ENCODE measurements at places on chromosomes 7 and 10.
A peak's percentile ranks its signal among the peaks of the same experiment; 100 is the strongest.

GRCh38 chr7:99021941-99022560 lies 121.9 kb downstream of the SMURF1 start:
- no peak for DNase-seq

DNA sequence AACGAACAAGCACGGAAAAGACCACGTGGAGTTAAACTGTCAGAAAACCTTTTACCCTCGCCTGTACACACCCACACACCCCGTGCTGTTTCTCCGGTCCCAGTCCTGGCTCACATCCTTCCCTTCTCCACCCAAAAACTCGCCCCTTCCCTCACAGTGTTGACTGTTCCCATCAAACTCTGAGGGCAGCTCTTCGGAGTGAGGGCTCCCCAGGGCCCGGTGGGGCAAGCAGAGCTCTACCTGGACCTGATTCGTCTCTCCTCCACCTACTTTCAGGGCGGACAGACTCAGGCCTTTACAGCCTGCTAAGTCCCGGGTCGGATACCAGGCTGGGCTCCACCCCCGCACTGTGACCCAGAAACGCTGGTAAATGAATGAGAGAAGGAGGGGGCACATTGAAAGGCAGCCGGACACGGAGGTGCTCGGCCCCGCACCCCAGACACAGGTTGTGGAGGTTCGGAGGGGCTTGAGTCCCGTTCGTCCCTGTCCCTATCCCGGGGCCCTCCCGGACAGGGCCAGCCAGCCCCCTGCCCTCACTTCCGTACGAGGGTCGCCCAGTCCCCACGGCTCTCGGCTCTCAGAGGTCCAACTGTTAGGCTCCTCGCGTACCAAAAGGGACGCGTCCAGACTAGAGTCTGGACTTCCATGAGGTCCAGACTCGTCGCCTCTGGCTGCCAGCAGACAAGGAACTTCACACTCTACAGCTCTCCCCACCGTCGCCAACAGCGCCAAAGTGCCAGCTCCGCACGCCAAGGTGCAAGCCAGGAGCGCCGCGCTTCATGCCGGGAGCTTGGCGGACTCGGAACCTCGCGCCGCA lies 31.7 kb upstream of the ASL start:
- DNase-seq: peak; percentile 22

DNA sequence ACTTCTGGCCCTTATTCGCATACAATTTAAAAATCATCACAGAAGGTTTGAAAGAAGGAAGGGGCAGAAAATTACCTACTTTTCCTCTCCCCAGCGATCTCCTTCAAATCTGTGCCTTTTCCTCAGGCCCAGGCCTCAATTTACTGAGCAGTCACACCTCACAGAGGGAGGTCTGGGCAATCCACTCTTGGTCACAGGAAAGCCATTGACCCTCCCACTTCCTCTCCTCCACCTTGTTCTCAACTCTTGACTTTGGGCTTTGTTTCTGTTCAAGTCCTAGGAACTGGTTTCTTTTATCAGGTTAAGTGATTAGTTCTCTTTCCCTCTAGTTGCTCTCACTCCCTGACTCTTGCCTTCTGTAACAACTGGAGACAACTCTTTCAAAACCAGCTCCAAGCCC lies 37.0 kb upstream of the ATRNL1 start:
- no peak for DNase-seq

DNA sequence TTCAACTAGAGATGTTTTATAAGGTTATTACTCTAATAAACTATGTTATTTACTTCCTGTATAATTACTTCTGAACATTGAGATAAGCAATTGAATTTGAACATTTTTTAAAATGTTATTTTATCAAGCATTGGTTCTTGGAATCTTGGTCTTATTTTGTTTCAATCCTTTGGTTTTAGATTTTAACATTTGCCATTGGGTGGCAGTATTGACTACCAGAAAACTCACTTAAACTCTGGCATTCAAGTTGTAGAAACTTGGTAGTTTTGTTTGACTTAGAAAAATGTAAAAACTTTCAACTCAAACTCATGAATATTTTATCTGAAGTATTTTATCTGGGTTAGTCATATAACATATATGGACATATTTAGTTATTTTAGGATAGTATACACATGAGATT lies 48.1 kb downstream of the ATRNL1 start:
- DNase-seq: no peak

DNA sequence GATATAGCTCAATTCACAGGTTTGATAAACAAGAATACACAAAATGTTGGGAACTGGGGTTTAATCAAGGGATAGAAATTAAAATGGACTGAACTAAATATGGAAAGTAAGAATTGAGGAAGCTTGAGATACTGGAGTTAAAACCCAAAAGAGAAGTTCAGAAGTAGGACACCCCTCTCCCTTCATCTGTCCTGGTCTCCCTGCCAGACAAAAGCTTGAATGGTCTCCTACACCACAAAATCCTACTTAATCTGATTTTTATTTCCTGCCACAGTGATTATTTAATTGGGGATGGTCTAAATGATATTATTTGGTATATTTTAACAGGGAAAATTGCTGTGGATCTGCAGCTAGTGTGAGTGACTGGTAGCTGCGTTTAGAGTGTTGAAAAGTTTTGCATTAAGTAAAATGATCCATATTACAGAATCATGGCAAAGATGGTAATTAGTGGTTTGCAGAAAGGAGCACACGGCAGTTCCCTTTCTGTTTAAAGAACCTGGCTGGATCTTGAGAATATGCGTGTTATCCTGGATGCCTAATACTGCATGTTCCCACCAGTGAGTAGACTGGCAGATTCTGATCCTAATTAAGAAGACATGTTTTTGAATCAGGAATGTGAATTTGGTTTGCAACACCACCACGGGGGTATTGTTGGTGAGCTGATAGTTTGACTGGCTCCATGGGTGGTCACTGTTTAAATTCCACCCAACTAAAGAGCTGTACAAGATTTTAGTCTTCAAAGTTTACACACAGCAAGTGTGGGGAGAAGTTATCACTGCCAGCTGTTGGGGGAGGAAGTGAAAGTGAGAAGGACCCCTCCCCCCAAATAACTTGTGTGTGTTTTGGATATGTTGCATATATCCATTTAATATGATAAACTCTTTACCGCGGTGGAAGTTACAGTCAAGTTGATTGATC lies 5.5 kb downstream of the RBM20 start:
- DNase-seq: no peak

GRCh38 chr7:135538376-135538775 lies 19.3 kb upstream of the NUP205 start:
- no peak for DNase-seq

- DNase-seq: no peak
These were observed 520 bp upstream of the MICU1 start for GRCh38 chr10:72626444-72626754.

GRCh38 chr10:83274088-83274487 lies 865.2 kb upstream of the GHITM start:
- no peak for DNase-seq

GRCh38 chr10:71358277-71358676 lies 38.4 kb upstream of the CDH23 start:
- no peak for DNase-seq

GRCh38 chr10:120314442-120314841 lies 142.6 kb upstream of the PLPP4 start:
- DNase-seq: no peak

- DNase-seq: no peak
These were observed 55.3 kb downstream of the TFAM start for GRCh38 chr10:58440484-58440883.

- DNase-seq: no peak
These were observed 22.8 kb downstream of the FAM107B start for GRCh38 chr10:14751921-14752320.

DNA sequence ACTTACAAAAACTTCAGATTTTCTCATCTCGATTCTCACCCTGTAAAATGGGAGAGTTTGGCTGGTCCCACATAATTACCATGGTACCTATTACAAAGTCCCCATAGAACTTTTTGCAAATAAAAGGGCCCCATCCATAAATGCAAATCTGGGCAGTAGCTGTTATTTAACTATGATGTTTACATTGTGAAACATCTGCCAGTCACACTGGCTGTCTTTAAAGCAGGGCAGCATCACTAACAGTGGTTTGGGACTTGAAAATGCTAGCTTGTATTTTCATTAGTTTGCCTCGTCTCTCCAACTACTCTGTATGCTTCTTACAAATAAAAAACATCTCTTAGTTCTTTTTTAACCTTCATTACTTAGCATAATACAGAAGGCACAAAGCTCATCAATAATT lies 240.7 kb downstream of the FZD1 start:
- no peak for DNase-seq

DNA sequence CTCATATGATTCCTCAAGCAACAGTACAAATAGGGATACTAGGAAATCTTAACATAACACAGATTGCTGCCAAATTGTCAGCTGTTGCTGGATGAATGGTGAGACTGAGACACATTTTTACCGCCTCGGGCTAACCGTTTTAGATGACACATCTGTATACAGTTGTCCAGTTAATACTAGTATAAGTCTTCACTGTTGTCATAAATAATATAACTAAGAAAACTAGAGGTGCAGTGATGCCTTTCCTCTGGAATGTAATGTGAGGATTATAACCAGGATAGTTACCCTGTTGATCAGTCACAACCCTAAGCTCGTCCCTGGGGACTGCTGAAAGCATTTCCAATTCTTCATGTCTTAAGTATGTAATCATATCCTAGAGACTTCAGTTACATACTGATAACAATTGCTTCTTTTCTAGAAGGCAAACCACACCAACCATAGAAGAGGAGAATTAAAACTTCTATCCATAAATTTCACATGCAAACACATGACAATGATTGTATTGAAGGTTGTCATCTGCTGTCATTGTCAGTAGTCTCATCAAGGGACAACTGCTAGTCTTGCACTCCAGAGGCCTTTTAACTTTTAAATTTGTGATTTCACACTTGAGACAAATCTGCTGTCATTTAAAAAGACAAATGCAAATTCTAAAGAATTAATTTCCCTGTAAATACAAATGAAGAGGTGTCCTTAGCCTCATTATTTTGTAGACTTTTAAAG lies 100.4 kb upstream of the SEMA3D start:
- DNase-seq: no peak

DNA sequence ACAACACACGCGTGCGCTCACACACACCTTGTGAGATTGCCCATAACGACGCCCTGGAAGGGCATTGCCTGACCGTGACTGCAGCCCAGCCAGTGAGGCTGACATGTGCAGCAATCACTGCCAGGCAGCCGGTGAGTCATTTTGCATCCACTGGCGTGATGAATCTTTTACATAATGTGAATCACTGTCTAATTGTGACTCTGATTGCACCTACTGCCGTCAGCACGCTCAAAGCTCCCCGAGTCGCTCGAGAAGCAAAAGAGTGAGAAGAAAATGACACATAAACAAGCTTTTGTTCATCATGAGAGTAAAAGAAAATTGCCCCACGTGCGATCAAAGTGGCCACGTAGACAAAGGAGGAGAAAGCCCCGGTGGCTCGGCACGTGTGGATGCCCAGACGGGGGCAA lies 117.4 kb upstream of the PFKP start:
- no peak for DNase-seq

GRCh38 chr10:70137927-70138883 lies 5.6 kb upstream of the AIFM2 start:
- DNase-seq: no peak

DNA sequence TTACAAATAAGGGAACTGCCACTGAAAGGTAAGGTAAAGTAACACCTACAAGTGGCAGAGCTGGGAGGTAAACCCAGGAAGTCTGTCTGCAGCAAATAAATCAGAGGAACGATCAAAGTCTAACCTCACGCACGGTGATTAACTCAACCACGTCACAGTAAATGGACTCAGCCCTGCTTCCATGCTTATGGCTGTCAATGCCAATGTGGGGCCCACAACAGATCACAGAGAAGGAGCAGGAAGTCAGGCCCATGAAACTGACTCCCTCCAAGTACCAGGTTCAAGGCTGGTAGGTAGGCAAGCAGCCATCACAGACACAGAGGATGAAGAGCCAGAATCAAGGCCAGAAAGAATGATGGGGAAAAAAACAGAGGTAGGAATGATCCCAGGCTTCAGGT lies 38.0 kb upstream of the ACSL5 start:
- DNase-seq: no peak

- no peak for DNase-seq
These were observed 6.7 kb downstream of the DDC start for GRCh38 chr7:50558294-50559053.

- no peak for DNase-seq
These were observed 488.3 kb upstream of the ADARB2 start for GRCh38 chr10:2225609-2226008.

- no peak for DNase-seq
These were observed 898.6 kb downstream of the KCNMA1 start for GRCh38 chr10:76738991-76739390.

- no peak for DNase-seq
These were observed 742.3 kb downstream of the TYW1 start for GRCh38 chr7:67738958-67739357.

- no peak for DNase-seq
These were observed 19.1 kb downstream of the SFMBT2 start for GRCh38 chr10:7391748-7392147.

- DNase-seq: no peak
These were observed 1106.2 kb downstream of the NRG3 start for GRCh38 chr10:82981137-82981723.

DNA sequence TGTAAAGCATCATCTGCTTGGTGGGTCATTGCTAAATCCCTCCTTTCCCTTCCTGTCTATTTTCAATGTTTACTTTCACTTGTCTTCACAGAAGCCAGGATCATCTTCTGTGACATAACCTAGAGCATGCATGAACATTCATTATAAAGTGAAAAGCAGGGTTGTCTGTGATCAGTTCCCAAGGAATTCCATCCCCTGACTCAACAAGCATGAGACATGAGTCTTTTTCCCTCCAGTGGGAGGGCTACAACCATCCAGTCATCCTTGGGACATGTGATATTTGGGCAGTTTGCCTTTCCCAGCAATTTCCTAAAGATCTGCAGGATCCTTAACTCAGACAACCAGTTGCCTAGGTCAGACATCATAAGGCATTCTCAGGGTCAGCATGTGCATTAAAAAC lies 166.3 kb upstream of the TMEM196 start:
- DNase-seq: no peak

- DNase-seq: no peak
These were observed 586 bp downstream of the GCK start for GRCh38 chr7:44188480-44189225.

GRCh38 chr7:30347226-30348082 lies 63.1 kb downstream of the ZNRF2 start:
- DNase-seq: no peak

DNA sequence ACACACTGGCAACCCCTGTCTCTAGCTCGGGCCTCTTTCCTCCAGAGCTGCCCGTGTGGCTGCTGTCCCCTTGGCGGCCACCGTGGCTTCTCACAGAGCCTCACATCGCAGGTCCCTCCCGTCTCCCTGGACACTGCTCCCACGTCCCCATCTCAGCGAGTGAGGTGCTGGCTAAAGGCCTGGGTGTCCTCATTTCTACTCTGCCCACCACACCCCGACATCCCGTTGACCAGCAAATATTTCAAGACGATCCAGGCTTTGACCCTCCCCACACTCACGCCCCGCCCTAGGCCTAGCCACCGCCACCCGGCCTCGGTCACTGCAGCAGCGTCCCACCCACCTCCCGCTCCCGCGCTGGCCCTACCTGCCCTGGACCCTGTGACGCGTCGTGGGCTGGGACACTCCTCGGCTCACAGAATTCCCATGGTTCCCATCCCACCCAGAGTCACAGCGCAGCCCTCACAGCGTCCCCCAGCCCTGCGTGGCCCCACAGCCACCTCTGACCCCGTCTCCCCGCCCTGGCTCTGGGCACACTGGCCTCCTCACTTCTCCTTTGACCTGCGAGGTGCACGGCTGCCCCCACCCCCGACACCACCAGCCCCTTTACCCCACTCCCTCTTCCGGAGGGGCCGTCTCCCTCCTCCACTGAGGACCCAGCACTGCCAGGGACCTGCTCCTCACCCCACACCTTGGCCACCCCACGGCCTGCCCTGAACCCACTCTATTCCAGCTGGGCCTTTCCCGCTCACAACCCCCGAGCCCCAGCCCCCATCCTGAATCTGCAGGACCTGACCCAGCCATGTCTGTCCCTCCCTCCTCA lies 6.9 kb downstream of the ADAP1 start:
- no peak for DNase-seq

Measured in activated CD8-positive, alpha-beta memory T cell treated with anti-CD3 and anti-CD28 coated beads, Interleukin-2, amount 50 U/mL, for 4 hours (primary cell).